ENCODE measurements at places on chromosomes 1 and 21.
A peak's percentile ranks its signal among the peaks of the same experiment; 100 is the strongest.

DNA sequence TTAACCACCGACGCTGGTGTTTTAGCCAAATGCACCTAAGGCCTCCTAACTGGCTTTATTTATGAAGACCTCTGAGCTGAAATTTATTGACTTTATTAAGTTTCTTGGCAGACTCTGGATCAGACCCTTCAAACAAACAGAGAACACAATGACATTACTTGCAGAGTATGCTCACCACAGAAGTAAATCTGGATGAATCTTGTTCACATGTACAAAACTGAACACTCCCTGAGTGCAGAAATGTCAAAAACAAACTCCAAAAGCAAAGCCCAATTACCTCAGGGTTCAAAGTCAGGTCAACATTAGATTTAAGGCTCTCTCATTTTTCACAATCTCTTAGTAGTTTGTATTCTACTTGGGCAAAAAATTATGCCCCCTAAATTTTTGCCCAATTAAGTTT is 218.6 kb downstream of the SLC45A1 start:
- DNase-seq, result no peak

- DNase-seq, result no peak
Measured at GRCh38 chr1:152646656-152647055, 16.5 kb upstream of the LCE2D start.

DNA sequence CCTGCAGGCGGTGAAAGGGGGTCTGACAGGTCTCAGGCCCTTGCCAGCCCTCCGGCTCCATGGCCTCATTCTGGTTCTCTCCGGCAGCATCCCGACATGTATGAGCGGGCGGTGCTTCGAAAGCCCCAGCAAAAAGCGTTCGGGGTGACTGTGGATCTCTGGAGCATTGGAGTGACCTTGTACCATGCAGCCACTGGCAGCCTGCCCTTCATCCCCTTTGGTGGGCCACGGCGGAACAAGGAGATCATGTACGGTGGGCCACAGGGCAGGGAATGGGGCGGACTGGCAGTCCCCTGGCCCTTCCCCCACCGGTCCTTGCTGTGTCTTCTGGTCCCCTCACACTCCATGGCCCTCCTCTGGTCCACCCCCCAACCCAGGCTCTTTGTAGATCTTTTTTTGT is 6.3 kb downstream of the IKBKE start:
- no peak for DNase-seq

GRCh38 chr1:39006726-39007645 is 15.9 kb downstream of the AKIRIN1 start:
- no peak for DNase-seq

- no peak for DNase-seq
Measured at GRCh38 chr1:54456921-54457529, 50.8 kb upstream of the SSBP3 start.

- DNase-seq, result no peak
Measured at GRCh38 chr21:33299181-33299752, 25.5 kb upstream of the IFNAR1 start.

GRCh38 chr1:99758073-99758511 is 8.3 kb downstream of the FRRS1 start:
- no peak for DNase-seq

GRCh38 chr1:64163431-64163830 is 40.0 kb upstream of the UBE2U start:
- DNase-seq, result no peak

- no peak for DNase-seq
Measured at GRCh38 chr1:218667781-218668516, 322.8 kb downstream of the TGFB2 start.

GRCh38 chr21:42524341-42525028 is 10.8 kb downstream of the SLC37A1 start:
- no peak for DNase-seq

GRCh38 chr1:35560256-35561225 is 2.9 kb downstream of the NCDN start:
- no peak for DNase-seq

DNA sequence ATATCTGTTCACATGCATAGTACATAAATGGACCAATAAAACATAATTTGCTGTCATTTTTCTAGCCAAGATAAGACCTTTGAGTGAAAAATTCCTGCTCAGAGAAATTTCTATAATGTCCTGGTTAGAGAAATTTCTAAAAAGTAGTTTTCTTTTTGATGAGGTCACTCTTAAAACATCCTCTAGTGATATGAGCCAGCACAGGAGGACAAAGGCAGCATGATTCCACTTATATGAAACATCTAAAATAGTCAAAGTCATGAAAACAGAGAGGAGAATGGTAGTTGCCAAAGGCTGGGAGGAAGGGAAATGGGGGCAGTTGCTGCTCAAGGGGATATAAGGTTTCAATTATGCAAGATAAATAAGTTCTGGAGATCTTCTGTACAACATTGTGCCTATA is 239.4 kb downstream of the BACH1 start:
- no peak for DNase-seq

- DNase-seq, result no peak
Measured at GRCh38 chr1:80462006-80462405, 1338.7 kb upstream of the ADGRL2 start.

GRCh38 chr21:37655611-37656300 is 260.5 kb downstream of the KCNJ6 start:
- no peak for DNase-seq

GRCh38 chr21:17512253-17513213 is at the start of gene CXADR:
TSS of gene CXADR (plus strand) at chr21:17513043. CDS start at chr21:17513130, 87 bp downstream.
- DNase-seq, result peak; percentile 66

DNA sequence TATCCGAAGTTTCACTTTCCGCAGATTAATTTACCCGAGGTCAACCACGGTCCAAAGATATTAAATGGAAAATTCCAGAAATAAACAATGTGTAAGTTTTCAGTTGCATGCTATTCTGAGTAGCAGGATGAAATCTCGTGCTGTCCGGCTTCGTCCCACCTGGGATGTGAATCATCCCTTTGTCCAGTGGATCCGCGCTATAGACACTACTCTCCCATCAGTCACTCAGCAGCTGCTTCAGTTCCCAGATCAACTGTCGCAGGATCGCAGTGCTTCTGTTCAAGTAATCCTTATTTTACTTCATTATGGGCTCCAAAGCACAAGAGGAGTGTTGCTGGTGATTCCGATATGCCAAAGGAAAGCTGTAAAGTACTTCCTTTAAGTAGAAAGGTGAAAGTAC is 8.3 kb upstream of the LRP8 start:
- DNase-seq, result no peak

DNA sequence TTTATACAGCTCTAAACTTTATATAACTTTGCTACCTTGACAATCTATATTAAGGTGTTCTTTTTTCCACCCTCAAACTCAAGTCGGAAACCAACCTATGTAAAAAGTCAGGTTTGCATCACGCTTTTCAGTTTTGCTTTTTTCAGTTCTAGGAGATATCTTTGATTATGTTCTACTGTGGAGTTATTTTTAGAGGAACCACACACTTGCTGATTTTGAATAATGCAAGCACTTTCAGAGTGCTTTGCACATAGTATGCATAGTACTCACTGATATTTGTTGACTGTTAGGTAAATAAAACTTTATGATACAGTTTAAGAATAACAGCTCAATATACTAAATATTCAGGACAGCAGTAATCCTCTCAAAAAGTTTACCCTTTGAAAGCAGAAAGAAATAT is 564.2 kb upstream of the ZRANB2 start:
- no peak for DNase-seq

GRCh38 chr1:93051961-93052360 is 27.1 kb upstream of the MTF2 start:
- DNase-seq, result no peak

- DNase-seq, result no peak
Measured at GRCh38 chr1:22611530-22611947, 24.9 kb upstream of the C1QA start.

- no peak for DNase-seq
Measured at GRCh38 chr1:5650283-5651026, 341.8 kb downstream of the NPHP4 start.

DNA sequence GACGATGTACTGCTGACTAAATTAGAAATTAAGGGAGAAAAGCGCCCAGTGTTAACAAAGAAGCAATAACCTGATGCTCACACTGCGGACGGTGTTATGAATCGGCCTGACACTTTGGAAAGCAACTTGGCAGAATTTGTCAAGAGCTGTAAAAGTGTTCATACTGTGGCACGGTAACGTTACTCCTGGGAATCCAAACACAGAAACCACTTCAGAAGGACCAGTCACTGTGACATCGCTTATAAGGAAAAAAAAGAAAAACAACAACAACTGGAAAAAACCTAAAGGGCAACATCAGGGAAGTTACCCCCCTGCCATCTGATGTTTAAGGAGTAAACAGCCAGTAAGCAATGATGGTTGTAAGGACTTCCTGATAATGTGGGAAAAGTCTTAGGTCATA is 27.7 kb downstream of the CAPZB start:
- no peak for DNase-seq

GRCh38 chr21:36059823-36060158 is 535 bp downstream of the SETD4 start:
- peak; percentile 28 for DNase-seq

GRCh38 chr1:156509424-156510034 is 9.0 kb upstream of the MEF2D start:
- no peak for DNase-seq
